ENCODE measurements at places on chromosomes 2 and 18.

- DNase-seq, result no peak
Measured at GRCh38 chr2:137002896-137003295, 237.6 kb downstream of the THSD7B start.

DNA sequence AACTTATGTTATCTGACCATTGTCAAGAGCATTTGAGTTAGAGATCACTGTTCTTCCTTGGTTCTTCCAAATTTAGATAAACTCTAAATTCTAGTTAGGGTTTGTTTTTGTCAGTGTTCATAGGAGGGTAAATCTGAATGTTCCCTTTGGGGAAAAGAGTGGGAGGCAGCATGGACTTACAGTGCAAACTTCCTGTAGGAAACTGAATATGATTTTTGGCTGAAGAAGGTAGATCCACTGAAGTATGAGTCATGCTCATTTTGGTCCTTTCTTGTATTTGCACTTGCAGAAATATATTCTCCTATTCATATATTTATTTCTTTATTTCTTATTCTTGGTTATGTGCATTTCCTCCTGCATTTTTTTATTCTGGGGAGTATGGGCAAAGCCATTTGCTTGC is 27.3 kb downstream of the CCDC85A start:
- no peak for DNase-seq

DNA sequence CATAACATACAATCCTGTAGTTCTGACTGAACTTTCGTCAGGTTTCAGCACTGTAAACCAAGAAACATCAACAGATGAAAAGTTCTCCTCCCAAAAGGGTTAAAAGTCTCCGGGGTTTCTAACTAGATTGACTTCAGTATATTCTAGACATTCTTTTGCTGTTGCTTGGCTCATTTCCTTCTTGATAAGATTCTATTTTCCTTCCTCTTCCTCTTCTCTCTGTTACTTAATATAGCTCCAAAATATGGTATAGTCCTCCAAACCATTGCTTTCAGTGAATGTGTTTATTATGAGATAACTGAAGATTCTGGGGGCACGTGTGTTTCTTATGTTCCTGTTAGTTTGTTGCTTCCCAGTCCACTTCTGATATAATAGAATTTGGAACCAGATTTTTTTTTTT is 46.4 kb upstream of the MAP4K3 start:
- no peak for DNase-seq

DNA sequence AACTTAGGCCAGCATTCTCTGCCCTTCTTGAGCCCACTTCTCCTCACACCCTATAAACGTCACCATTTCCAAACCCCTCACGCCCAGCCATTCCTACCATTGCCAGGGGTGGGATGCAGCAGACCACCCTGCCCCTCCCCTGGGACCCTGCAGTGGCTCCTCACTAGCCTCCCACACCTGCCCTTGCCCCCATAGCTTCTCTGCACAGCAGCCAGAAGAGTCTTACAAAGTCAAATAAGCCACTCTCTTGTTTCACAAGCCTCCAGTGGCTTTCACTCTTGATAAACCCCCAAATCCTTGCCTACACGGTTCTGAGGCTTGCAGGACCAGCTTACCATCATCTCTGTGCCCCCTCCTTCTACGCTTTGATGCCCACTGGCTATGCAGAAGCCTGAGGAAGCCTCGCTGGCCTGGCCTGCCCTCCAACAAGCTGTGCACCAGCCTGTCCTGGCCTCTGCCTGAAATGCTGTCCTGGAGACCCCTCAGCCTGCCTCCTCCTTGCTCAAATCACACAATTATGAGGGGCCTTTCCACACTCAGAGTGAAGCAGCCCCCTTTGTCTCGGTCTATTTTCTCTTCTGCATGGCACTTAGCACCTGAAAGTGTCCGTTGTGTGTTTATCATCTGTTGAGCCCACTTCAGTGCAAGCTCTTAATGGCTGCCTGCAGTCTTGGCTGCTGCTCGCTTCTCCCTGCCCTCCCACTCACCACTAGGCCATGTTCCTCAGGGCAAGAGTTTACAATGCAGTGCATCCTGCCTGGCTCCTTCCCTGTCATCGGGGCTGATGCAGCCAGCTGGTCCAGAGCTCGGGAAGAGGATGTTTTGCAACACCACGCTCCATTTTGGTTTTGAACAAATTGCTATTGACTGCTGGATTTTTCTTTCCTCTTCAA is 82.6 kb upstream of the RGPD5 start:
- DNase-seq, result no peak

DNA sequence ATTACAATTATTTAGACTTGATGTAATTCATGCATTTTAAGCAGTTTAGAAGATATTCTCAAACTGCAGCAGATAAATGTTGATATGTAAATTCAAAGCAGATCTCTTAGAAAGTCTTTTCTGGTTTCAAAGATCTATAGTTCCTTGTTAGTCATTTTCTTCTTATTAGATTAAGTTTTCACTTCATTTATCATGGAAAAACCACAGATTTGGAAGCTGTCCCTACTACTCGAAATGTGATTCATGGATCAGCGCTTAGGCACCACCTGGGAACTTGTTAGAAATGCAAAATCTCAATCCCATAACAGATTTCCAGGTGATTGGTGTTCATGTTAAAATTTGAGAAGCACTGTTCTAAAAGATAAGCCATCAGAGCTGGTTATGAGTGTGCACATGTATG is 92.8 kb upstream of the CDH2 start:
- no peak for DNase-seq

GRCh38 chr18:22098563-22098989 is 70.8 kb upstream of the GATA6 start:
- no peak for DNase-seq

DNA sequence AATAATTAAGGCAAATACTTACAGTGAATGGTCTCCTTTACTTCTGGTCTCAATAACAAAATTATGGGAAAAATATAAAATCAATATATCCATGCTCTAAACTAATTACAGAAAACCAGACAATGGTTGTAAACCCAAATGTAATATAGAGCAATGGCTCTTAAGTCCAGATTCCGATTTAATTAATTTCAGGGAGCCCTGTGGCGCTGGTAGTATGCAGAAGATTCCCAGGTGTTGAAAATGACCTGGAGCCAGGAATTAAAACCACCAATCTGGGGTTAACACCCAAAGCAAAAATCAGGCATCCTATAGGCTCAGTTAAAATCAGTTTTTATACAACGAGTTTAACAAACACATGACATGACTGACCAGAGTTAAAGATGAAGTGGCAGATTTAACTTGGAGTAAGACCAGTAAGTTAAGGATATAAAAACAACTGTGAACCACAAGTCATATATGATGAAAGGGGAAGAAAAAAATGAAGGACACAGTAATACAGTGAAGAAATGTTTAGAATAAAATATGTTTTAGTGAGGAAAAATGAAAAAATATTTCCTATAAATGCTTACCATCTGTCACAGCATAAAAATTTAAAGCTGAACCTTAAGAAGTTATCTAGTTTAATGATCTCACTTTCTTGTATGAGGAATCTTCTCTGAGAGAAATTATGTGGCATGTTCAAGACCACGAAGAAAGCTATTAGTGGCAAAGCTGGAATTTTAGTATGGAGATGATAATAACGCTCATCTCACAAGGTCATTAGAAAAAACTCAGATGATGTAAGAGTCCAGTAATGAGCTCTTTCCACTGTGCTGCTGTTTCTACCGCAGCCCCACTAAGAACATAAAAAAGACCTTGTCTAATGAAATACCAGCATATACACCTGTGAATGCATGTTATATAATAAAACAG is 45.8 kb upstream of the FLACC1 start:
- DNase-seq, result no peak

GRCh38 chr18:75071866-75072671 is 136.9 kb downstream of the PTGR3 start:
- DNase-seq, result no peak

GRCh38 chr18:49920731-49921130 is 107.4 kb upstream of the ACAA2 start:
- no peak for DNase-seq

GRCh38 chr2:70381235-70381634 is 79.4 kb upstream of the FAM136A start:
- no peak for DNase-seq

- DNase-seq, result no peak
Measured at GRCh38 chr2:72674982-72675915, 150.6 kb downstream of the EXOC6B start.

DNA sequence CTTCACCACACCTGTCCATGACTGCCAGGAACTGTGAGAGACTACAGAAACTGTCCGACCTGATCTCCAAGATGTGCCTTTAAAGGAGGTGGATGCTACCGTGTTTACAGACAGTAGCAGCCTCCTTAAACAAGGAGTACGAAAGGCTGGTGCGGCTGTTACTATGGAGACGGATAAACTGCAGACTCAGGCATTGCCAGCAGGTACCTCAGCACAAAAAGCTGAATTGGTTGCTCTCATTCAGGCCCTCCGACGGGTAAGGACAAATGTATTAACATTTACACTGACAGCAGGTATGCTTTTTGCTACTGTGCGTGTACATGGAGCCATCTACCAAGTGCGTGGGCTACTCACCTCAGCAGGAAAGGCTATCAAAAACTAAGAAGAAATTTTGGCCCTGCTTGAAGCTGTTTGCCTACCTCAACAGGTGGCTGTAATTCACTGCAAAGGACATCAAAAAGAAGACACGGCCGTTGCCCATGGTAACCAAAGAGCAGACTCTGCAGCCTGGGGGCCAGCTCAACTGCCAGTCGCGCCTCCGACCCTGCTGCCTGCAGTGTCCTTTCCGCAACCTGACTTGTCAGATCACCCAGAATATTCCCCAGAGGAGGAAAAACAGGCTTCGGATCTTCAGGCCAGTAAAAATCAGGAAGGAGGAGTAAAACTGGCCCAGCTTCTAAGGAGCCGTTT is 30.9 kb downstream of the SKA1 start:
- DNase-seq, result peak; percentile 44

- no peak for DNase-seq
Measured at GRCh38 chr2:40827392-40827791, 375.5 kb upstream of the SLC8A1 start.

- DNase-seq, result no peak
Measured at GRCh38 chr2:160477032-160477431, 16.6 kb downstream of the RBMS1 start.

GRCh38 chr2:100248971-100249370 is 73.3 kb downstream of the LONRF2 start:
- DNase-seq, result no peak

DNA sequence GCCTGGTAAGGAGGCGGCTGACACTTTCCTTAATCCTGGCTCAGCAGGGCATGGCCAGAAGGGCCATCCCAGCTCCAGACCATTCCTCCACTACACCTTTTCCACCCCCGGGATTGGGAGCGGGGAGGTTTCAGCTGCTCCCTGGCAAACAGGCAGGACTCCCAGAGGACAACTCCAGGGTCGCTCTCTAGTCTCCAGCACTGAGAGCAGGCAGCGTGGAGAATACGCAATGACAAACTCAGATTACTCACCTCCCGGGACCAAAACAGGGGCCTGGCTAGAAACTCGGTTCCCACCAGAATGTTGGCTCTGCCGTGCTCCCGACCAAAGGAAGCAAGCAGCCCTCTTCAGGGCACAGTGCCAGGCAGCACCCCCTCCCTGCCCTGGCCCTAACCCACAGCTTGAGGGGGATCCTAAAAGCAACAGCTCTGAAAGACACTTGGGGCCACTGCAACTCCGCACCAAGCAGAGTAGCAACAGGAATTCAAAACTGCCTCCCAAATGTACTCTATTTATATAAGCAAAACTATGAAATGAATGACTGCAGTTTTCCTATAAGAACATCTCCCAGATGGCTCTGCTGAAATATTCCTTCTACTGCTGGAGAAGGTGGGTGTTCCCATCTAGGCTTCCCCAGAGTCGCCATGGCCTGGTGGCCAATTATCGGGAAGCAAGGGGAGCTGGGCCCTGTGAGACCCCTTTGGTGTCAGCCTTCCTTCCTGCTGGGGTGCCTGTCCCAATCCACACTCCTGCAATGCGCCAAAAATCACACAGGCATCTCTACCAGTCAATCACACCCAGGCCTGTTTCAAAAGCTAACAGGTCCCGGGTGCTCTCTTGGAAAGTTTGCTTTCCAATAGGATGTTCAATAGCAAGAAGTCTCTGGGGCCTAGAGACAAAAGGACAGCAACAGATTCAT is 61.2 kb upstream of the POMC start:
- no peak for DNase-seq

GRCh38 chr2:183543731-183544130 is 419.5 kb downstream of the NUP35 start:
- no peak for DNase-seq

DNA sequence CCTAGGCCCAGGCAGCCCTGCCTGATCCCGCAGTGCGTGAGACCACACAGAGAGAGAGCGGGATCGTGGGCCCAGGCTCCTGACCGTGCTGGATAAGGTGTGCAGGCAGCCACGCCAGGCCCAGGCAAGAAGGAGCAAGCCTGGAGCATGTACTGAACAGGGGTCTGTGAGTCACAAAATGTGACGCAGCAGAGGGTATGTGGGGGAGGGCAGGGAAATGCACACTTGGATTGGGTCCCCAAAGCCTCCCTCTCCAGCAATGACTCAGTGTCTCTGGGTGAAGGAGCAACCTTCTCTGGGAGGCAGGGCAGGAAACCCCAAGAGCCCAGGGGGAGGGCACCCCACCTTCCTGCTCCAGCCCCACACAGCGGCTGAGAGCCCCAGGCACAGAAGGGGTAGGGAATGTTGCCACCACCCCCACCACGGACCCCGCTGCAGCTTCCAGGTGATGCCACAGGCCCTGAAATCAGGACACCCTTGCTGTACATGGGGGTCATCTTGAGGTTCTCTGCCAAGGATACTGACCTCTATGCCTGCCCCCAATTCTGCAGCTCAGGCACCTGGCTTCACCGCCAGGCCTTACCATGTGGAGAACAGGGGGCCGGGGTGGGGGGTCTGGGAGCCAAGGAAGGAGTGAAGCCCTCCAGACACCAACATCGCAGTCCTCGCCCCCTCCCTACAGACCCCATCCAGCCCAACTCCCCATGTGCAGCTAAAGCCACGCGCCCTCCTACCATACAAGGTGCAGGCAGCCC is 1.3 kb upstream of the GPC1 start:
- no peak for DNase-seq

DNA sequence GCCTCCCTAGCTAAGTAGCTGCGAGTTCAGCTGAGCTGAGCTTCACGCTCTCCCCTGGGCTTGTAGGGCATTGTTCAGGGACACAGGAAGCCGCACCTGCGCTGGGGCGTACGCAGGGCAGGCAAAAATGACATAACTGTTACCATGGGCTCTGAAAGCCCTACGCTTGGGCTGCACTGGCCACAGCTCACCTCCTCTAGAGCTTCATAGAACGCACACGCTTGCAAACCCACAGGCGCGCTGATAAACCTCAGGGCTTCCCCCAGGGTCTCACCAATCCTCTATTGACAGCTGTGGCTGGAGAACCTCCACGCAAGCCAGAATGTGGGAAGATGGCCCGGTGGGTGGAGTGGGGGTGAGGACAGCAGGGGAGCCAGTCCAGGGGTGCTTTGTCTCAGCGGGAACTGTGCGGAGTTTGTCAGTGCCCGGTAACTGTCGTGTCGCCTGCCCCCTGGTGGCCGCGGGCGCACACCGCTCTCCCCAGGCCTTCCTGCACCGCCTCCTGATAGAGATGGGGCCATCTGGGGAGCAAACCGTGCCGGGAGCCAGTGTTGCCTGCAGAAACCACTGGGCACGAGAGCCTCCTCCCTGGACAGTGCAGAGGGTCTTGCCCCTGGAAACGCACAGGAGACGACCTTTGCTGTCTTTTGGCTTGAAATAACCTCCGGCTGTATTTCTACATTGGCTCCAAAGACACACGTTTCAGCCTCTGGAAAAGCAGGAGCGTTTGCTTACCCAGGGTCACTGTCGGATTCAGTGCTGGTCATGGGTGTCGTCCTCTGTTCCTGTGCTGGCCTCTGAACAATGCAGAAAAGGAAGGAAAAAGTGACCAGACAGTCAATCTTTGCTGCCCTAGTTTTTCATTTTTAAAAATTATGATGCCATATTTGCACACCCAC is 17.0 kb upstream of the CIDEA start:
- DNase-seq, result no peak

GRCh38 chr2:43131051-43131889 is 95.1 kb downstream of the ZFP36L2 start:
- DNase-seq, result no peak
